ENCODE measurements at places on chromosomes 1 and 21.
A peak's percentile ranks its signal among the peaks of the same experiment; 100 is the strongest.

DNA sequence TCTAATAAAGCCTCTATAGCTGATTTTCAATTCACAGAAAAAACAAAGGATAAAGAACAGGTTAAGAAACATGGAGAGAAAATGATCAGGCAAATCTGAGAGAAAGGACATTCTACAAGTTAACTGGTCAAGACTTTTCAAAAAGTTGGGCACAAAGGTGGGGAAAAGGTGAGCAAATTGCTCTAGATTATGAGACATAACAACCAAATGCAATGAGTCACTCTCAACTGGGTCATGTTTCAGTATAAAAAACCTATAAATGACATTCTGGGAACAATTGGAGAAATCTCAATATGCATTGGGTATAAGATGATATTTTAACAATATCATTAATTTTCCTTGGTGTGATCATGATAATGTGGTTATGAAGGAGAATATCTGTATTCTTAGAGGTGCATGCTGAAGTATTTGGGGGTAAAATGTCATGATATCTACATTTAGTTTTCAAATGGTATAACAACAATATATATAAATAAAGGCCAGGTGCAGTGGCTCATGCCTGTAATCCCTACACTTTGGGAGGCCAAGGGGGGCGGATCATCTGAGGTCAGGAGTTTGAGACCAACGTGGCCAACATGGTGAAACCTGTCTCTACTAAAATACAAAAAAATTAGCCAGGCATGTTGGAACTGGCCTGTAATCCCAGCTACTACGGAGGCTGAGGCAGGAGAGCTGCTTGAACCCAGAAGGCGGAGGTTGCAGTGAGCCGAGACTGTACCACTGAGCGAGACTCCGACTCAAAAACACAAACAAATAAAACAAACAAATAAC is 27.0 kb downstream of the ANKRD13C start:
- DNase-seq = no peak

GRCh38 chr1:204821476-204821875 is 49.2 kb upstream of the NFASC start:
- no peak for DNase-seq

DNA sequence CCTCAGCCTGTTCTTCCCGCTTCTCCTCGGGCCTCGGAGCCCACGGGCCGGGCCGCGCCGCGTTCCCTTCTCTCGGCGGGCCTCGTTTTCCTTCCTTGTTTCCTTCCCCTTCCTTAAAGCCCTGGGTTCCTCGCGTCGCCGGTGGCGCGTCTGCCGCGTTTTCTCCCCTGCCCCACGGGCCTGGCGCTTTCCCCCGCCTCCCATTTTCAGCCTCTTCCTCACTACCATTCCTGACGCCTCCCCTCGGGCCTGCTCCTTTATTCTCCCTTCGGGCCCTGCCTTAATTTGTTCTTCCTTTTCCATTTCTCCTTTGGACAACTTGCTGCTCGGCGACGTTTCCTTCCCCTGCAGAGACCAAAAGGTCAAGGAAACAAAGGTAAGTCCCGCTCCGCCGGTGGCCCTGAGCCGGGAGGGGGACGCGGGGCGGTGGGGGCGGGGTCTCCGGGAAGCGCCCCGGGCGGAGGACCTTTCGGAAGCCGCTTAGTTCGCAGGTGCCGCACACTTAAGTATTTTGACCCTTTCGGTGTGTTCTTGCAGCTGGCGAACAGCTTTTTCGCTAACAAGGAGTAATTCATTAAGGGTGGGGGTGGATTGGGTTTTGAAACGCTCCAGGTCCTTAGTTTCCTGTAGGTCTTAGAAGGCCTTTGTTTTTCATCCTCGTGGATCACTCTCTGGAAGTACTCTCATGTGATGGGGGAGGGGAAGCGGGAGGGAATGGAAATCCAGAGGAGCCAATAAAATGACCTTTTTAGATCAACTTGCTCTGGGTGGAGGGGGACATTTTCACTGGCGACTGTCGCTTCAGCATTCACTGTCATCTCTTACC is 780 bp downstream of the YTHDF2 start:
- peak; percentile 61 for DNase-seq

DNA sequence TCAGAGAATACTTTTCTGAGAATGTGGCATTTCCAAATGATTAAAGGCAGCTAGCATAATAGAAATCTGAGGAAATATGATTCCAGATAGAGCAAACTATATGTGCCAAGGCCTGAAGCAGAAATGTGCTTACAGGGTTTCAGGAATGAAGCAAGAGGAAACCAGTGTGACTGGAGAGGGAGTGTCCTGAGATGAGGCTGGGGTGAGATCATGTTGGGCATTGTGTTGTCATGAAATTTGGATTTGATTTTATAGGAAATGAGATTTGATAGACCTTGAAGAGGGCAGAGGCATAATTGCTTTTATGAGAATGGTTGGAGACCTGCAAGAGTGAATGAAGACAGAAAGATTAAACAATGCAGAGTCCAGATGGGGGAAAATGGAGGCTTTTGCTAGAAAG is 338.1 kb upstream of the SNX7 start:
- DNase-seq = no peak

- no peak for DNase-seq
Measured at GRCh38 chr1:19668888-19669287, 4.2 kb downstream of the HTR6 start.

DNA sequence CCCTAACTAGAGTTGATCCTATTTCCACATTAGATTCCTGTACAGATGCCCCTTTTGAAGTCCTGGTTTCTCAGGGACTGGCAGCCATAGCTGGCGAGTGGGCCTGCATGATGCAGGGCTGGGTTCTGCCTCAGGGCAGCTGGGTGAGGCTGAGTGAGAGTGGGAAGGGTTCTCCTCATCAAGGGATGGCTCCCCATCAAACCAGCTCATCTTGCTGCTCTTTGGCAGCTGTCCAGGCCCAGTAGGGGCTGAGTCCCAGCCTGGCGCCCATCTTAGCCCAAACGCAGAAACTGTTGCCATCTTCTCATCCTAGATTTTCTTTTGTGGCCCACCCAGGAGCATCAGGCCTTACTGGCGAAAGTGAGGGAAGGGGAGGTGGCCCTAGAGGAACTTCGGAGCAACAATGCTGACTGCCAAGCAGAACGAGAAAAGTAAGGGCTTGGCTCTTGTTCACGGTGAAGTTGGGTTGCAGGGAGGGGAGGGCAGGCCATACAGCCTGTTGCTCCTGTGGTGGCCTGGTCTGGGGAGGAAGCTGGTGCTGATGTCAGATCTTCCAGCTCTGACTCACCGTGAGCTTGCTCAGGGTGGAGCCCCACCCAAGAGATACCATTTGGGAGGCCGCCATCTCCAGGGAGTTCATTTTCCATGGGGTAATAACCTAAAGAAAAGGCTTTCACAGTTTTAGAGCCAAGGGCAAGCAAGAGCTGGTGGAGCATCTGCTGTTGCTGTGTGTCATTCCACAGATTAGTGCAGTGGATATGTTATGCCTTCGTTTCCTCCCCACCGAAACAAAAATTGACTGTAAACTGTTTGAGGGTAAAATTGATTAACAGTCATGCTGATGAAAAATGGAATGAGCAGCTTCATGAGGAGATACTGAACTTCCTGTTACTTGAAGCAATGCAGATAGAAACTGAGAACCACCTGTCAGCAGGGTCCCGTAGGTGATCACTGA is 34.7 kb downstream of the TUFT1 start:
- DNase-seq = peak; percentile 13

DNA sequence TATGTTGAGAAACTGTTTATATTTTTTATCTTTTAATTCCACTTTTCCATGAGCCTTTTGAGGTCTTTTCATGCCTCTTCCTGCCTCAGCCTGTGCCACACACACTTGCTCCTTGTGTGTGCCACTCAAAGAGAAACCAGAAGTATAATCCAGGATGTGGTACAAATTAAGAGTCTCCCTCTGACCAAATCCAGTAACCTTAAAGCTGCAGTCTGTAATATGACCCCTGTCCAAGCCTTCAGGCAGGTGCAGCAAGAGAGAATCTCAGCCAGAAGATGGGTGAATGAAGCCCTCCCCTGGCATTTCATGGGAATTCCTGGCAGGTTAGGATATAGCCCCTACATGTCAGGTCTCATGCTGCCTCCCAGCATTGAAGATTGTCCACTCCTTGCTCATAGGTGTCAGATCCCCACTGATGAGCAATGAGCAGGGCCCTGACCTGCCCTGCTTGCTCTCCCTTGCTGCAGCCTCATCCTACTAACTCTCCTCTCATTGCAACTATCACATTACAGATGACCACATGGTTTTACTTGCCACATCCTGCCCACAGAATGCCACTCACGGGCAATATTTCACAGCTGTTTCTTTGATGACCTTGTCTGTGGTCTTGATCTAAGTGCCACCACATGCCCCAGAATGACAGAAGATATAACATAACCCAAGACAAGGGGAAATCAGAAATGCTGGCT is 169.3 kb downstream of the SEC16B start:
- no peak for DNase-seq

- DNase-seq = no peak
Measured at GRCh38 chr1:215779729-215780128, 212.6 kb downstream of the KCTD3 start.

GRCh38 chr1:232810856-232811255 is 5.6 kb downstream of the MAP10 start:
- no peak for DNase-seq

- no peak for DNase-seq
Measured at GRCh38 chr1:107683191-107683657, 281.8 kb downstream of the VAV3 start.

All from activated CD4-positive, alpha-beta T cell treated with anti-CD3 and anti-CD28 coated beads, Interleukin-2, amount 50 U/mL, for 48 hours (primary cell).